ENCODE measurements at places on chromosomes 16 and 17.

GRCh38 chr16:70795296-70795912, 5.6 kb downstream of the VAC14 start:
- DNase-seq: no peak
- H3K27me3 ChIP-seq: no peaks in the 10 kb centered on the region
- H3K27ac ChIP-seq: no peak overlapping the region
- H3K36me3 ChIP-seq: peaks cover 9% of the 10 kb centered on the region

- peak overlapping the region; percentile 49 for H3K4me3 ChIP-seq
- H3K27me3 ChIP-seq: no peaks in the 10 kb centered on the region
- peaks cover 57% of the 10 kb centered on the region for H3K4me1 ChIP-seq
- H3K36me3 ChIP-seq: peaks cover 44% of the 10 kb centered on the region
- peak overlapping the region; percentile 68 for H3K27ac ChIP-seq
- DNase-seq: no peak
These were observed 686 bp upstream of the MIEF2 start for GRCh38 chr17:18259621-18260331.

GRCh38 chr17:77414811-77415400, 274.1 kb downstream of the SEC14L1 start:
- peaks cover 22% of the 10 kb centered on the region for H3K4me1 ChIP-seq
- H3K4me3 ChIP-seq: no peak overlapping the region
- H3K36me3 ChIP-seq: peaks cover 29% of the 10 kb centered on the region
- peak overlapping the region; percentile 29 for H3K27ac ChIP-seq

GRCh38 chr17:10724546-10725195, 5.2 kb downstream of the TMEM220 start:
- DNase-seq: no peak
- no peak overlapping the region for H3K4me3 ChIP-seq
- no peaks in the 10 kb centered on the region for H3K36me3 ChIP-seq

All from DND-41 (cell line).